ENCODE measurements at places on chromosomes 12 and 14.

DNA sequence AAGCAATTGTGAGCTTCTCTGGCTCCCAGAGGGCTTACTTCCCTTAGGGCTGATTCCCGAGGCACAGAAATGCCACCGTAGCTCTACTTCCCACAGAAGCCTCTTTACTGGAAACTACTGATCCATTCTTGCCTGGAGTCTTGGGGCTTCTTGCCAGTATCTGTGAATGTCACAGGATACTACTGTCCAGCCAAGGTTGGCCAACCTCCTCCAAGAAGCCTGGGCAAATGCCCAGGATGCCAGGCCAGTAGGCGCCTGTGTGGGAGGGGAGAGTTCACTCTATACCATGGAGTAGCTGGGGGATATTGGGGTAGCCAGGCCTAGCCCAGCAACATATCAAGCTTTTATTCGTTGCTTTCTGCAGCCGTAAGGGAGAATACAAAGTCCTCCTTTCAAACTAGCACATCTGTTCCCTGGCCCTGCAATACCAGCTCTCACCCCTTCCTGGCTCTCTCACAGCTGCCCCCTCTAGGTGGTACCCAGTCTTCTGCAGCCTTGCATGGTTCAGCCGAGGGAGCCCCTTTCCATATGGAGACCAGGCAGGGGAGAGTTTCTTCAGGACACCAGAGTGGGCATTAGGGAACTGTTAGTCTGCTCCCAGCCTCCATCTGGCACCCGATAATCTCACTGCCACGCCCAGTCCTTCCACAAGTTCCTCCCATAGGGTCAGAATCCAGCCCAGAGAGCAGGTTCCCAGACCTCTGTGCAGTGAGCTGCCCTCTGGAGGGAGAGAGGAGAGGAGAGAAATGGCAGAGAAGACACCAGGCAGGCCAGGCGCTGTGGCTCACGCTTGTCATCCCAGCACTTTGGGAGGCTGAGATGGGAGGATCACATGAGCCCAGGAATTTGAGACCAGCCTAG lies 24.3 kb upstream of the PLEK2 start:
- no peak for DNase-seq

- DNase-seq = peak; percentile 55
Observed at GRCh38 chr14:54503486-54503885, 6.2 kb upstream of the CGRRF1 start.

DNA sequence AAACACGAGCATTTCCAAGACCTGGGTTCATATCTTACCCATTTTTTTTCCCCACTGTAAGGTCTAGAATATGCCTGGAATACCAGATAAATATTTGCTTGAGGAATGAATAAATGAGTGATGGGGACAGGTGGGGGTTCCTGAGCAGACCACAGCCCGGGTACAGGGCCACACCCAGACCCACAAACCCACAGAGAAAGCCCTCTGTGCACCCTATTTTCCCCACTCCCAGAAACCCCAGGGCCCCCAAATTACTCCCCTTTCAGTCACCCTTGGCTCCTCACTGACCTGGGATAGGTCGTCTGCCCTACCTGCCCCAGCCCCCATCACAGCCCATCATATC lies 66.5 kb upstream of the DDX11 start:
- DNase-seq = no peak

DNA sequence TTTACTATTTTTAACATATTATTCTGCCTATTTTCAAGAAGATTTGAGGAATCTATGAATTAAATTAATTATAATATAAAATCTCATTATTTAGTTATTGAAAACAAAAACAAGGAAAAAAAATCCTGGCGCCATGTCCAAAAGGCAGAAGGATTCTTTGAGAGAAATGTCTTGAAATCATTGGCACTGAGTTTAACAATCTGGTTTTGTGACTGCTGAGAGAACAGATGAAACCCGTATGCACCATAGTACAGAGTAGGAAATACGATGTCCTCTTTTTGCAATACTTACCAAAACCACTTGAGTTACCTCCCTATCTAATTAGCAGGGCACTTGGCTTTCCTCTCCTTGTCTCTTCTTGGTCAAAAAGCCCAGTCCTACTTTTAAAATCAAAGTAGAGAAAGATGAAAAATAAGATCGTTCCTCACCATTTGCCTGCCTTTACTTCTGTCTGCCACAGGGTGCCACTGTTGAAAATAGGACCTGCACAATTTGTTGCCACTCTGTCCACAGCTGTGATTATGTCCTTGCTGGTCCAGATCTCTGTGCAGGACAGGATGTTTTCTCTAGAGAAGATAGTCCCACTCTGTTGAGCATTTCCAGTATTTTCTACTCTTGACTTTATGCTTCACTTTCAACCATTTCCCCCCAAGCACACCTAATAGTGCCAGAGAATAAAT lies 179.7 kb downstream of the PDZRN4 start:
- peak; percentile 17 for DNase-seq

DNA sequence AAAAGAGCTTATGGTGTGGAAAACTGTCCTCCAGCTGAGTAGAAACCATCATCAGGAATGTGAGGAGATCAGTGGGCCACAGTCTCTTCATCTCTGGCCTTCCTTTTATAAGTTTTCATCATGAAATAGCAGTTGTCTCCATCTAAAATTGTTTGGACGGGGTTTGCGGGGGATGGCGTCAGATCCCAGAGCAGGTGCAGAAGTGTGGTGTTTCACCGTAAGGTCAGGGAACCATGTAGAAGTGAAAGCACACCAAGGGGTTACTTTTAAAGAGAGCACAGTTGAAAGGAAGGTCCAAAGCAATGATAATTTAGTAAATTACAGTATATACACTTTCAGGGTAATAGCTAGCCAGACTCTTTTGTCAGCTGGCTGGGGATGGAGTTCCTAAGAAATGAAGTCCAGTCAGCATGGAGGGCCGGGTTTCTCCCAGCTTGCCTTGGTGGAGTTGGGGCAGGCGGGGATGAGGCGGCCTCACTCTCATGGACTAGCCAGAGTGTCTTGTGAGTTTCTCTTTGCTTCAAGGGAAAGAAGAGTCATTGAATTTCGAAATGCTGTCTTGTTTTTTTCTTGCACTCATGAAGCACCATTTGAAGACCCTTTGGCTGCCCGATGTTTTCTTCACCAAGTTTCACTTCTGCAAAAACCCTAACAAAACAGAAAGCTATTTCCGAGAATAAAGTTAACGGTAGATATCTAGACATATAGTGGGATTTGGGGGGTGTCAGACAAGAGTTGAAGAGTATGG lies 100.6 kb downstream of the ETV6 start:
- DNase-seq = no peak
